Psoas muscle (tissue), 8 donors: ENCODE measurements at places on chromosomes 12 and 14.

GRCh38 chr12:40663781-40664180, 28.5 kb upstream of the CNTN1 start:
- DNase-seq, result no peak

DNA sequence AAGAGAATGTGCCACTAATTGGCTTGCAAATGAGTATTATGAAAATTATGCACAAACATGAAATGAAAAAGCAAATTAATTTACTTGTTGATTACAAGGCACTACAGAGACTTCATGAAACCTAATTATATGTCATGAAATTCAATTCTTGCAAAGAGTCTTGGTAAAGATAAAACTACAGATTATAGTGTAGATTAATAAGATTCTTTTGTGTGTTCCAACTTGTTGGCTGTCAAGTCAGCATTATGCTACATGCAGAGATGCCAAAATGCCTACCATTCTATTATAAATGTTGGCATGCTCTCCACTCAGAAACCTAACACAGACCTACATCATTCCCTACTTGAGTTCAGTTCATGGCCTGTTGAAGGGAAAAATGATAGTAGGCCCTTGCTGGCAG, 97.2 kb upstream of the KITLG start:
- DNase-seq, result no peak

GRCh38 chr12:108856428-108857157, 790 bp downstream of the SSH1 start:
- DNase-seq, result peak; percentile 77

- DNase-seq, result no peak
Observed at GRCh38 chr14:99744199-99744872, 48.9 kb upstream of the EML1 start.

GRCh38 chr14:56789955-56790354, 20.3 kb downstream of the OTX2 start:
- no peak for DNase-seq

- DNase-seq, result no peak
Observed at GRCh38 chr14:99592933-99593753, 10.9 kb downstream of the CCDC85C start.

DNA sequence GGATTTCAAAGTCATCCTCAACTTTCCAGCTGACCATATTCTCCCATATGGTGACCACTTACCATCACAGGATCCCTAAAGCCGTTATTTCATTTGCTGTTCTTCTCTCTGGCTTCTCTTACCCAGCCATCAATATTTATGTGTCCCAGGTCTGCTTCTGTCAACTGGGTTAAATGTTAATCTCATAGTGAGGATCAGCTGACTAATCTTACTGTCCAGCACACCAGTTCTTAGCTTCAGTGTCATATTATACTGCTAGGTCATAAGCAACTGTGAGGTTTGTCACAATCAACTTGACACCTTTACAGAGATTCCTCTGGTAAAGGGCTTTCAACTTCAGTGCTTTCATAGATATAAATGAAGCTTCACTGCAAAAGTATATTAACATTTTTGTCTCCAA, 294.4 kb downstream of the DIO2 start:
- DNase-seq, result no peak

GRCh38 chr14:54087376-54087775, 130.8 kb upstream of the BMP4 start:
- no peak for DNase-seq

DNA sequence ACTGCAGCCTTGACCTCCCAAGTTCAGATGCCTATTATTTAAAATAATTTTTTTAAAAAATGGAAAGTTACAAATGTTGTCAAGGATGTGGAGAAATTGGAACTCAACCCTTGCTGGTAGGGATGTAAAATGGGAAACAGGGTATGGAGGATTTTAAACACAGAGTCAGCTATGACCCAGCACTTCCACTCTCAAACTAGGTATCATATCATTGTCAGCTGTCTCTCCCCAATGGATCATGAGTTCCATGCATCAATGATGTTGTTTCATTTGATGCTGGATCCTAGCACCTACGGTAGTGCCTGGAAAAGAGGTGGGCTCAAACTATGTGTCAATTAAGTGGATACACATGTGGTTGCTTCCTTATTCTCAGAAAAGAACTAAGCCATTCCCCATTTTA, 150.9 kb downstream of the RIMBP2 start:
- DNase-seq, result no peak

- no peak for DNase-seq
Observed at GRCh38 chr12:93668919-93669418, 8.2 kb upstream of the CRADD start.

GRCh38 chr12:62407587-62407986, 59.0 kb upstream of the MON2 start:
- DNase-seq, result no peak

DNA sequence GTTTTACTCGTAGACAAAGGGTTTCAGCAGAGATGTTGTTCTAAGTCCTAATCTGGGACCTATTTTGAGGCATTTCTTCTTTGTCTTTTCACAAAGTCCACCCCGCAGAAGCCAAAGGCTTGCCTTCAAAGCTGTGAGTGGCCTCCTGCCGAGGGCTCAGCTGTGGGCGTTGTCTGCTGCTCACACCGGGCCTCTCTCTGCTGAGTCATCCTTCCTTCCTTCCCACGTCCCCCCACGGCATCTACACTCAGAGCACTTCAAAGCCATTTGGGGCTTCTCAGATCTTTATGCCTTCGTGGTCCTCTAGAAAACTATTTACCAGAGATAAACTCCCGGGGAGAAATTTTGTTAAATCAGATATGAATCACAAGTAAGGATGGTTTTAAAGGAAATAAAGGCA, 115.9 kb upstream of the TMPO start:
- no peak for DNase-seq

- DNase-seq, result peak; percentile 26
Observed at GRCh38 chr14:77375973-77376770, 722 bp downstream of the TMED8 start.
